ENCODE measurements at places on chromosomes 4 and X.

DNA sequence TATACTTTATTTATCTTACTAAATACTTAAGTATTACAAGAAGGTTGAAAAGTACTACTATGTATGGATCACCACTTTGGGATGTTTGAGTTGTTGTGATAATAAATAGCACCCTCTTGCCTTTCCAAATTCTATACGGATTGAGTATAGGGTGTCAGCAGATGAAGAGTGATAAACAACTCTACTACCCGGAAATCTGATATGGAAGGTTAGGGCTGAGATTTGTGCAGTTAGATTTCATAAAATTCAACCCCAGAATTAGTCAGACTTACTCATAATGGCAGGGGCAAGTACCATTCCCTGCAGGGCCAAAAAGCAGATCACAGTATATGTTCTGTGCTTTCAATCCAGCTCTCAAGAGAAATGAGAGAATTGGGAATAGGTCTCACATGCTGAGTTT, 1008.9 kb upstream of the PCDH7 start:
- DNase-seq = no peak

DNA sequence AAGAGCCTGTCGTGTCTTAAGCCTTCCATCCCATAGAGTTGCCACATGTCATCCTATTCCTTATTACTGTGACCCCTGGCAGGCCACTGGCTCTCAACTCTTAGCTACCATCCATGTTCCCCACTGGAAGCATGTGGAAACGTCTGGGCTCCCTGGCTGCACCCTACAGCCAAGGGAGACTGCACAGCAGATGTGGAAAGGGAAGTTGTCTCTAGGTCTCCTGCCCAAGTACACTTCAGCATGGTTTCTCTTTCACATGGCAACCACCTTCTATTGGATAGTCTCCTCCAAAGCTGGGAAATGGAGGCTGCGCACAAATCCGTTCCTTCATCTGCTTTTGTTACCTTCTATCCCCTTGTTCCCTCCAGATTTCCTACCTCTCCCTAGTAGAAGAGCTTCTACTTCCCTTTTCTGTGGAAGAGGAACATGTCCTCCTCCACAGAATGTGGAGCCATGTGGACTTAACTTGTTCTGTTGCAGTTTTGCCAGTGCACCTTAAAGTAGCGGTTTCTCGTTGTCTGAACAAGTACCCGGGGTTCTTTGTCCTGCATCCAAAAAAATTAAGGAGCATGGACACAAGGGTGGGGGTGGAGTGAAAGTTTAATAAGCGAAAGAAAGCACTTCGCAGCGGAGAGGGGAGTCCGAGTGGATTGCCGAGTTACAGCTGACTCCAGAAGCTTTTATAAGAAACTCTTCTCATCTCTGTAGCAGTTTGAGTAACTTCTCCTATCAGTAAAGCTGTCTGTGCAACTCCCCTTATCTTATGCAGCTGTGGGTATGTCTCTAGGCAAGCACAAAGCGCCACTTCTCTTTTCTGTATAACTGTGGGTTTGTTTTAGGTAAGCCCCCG, 52.5 kb downstream of the HMGB2 start:
- DNase-seq = no peak

- no peak for DNase-seq
These were observed 8.1 kb downstream of the HADH start for GRCh38 chr4:107997794-107998193.

DNA sequence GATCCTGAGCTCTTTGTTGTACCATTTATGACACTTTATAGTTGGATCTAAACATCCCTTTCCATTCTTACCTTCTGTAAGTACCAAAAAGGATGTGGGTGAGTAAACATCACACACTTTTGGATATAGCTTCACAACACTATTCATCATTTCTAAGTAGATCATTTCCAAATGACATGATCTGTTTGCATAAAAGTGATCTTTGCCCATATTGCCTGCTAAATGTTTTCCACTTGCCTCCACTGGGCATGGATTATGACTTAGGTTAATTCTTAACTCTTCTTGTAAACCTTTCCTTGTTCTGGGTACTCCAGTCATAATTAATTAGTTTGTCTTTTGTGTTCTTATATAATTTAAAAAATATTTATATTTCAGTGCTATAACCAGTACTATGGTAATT, 244.9 kb upstream of the AGA start:
- no peak for DNase-seq

GRCh38 chrX:19017271-19017670, 33.4 kb upstream of the PHKA2 start:
- DNase-seq = no peak

- DNase-seq = no peak
These were observed 187.0 kb downstream of the FBXO8 start for GRCh38 chr4:174096456-174096855.

DNA sequence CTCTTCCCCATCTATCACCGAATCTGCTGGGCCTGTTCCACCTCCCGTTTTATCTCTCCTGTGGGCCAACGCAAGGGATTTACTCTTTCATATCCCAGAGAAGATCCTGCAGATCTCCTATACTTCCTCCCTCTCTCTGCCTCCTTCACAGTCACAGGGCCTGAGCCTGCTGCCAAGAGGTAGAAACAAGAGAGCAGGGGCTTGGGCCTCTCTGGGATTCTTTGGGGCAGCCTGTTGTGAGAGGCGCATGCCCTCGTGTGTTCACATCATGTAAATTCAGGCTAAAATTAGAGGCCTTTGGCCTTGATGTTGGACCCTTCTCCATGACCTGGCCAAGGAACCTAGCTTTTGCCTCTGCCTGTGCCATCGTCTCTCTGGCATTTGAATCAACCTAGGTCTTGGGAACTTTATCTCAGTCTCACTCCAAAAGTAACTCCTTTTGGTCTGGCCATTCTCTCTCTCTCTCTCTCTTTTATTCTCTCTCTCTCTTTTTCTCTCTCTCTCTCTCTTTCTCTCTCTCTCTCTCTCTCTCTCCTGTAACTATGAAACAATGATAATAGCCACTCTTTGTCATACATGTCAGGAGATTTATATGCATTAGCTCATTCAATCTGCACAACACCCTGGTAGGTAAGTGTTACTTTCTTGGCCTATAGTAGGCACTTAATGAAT, 20.0 kb upstream of the EFNB1 start:
- no peak for DNase-seq

DNA sequence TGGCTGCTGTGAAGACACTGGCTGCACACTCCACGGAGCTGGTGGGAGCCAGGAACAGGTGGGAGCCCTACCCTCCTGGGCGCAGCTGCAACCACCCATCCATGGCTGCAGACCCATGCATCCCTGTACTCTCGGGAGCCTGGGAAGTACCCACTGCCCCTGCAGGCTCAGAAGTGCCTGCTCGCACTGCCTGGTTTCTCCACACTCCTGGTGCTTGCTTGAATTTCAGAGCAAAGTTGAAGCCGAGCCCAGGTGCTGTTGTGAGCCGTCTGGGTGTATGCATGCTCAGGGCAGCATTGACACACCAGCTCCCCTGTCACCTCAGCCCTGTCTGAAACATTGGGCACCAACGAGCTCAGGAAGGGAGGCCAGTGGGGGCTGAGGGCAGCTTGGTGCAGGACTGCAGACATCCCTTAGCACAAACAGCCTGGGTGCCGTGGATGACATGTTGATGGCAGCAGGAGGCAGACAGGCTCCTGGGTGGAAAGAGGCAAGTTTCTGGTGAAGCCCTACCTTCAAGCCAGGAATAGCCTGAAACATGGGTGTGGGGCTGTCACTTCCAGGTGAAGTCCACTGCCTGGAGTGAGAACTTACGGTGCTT, 585.9 kb downstream of the PCDH18 start:
- no peak for DNase-seq

- DNase-seq = no peak
These were observed 648 bp downstream of the GPC4 start for GRCh38 chrX:133414406-133415275.

DNA sequence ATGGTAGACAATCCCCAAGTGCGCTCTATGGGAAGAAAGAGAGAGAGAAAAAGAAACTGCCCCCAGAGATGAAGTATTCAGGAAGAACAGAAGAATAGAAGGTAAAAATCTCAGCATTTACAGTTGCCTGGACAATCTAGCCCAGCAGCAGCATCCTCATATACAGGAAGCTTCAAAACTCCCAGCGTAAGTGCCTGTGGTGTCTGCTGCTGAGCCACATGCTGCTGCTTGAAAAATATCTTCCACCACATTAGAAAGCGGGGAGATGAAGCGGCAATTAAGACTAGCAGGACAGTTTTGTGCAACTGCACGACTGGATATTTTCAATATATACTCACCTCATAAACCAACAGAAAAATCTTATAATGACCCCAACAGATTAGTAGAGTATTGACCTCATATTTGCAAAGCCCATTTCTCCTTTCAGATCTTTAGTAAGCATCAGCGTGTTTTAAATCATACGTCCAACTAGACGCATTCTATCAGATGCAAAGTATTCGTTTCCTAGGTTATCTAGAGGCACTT, 972.0 kb upstream of the TENM3 start:
- DNase-seq = no peak

DNA sequence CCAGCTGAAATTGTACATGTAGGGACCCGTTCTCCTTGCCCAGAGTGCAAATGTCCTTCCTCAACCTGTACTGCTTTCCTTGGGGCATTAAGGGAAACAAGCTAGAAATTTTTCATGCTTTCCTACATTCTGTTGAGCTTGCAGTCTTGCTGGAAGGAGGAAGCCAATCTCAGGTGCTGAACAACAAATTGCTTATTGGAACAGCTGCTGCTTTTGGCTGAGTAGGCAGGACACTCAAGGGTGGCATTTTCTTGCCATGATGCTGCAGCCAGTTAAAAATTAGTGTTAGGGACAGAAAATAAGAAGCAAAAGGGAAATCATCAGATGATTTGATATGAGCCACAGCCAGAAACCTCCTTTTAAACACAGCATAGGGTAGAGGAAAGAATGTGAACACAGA, 223.7 kb downstream of the QDPR start:
- no peak for DNase-seq

DNA sequence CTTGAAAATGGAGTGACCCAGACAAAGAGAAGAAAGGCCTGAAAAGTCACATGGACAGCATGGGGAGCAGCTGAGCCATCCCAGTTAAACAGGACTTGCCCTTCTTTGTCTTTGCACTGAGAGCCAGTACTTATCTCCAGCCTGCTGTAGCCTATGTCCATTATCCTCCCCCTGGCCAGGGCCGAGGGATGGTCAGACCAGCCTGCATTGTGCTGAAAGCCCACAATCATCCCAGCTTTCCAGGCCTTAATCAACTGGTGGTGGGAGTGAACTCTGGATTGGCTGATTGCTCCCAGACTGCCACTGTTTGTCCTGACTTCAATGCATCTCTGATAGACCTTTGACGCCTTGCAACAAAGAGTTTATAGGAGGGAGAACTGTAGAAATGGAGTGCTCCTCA, 453.1 kb downstream of the EPHA5 start:
- DNase-seq = no peak

DNA sequence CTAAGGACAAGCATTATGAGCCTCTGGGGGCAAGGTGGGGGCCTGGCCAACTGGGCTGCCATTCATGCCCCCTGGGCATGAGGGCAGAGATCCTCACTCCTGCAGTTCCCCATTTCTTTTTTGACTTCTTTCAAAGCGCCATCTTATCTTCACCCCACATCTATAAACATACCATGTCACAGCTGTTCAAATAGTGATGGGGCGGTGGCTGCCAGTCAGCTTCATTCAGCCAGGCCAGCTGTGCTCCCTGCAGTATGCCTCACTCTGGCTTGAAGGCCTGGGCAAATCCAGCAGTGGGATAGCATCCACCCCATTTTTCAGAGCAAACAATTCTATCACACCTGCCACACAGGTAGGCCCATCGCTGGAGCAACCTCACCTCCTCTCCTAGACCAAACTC, 85.5 kb downstream of the NHSL2 start:
- DNase-seq = no peak

GRCh38 chr4:40466789-40467188, 131.7 kb downstream of the CHRNA9 start:
- DNase-seq = no peak

DNA sequence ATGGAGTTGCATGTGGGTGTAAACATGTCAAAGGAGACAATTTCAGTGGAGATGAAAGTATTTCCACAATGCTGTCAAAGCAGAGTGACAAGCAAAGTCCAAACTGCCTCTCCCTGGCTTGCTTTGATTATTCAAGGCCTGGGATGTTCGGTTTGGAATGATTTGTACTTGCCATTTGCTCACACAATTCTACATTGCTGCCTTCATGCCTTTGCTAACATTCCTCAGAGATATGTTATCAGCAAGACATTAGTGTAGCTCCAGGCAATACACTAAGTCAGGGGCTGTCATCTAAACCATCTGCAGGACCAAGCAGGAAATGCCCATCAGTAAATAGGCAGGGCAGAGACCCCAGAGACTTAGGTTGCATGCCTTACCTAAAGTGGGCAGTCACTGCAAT, 79.6 kb upstream of the C1QTNF7 start:
- no peak for DNase-seq

GRCh38 chr4:113117358-113117702, 67.9 kb downstream of the ANK2 start:
- DNase-seq = no peak

DNA sequence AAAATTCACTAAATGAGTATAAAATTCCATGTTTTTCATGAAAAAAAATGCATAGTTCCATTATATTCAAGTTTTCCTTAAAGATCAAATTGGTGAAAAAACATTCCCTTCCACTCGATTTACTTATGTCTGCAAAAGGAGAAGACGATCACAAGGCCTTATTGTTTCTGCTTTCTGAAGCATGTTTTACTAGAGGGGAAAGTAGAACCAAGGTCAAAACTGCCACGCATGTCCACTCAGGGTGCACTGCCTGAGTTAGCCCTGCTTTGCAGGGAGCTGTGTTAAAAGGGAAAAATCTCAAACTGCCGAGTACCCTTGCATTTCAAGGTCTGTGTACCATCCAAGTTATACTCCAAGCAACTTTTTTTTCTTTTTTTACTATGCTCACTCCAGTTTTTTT, 57.2 kb downstream of the TRAPPC11 start:
- no peak for DNase-seq

DNA sequence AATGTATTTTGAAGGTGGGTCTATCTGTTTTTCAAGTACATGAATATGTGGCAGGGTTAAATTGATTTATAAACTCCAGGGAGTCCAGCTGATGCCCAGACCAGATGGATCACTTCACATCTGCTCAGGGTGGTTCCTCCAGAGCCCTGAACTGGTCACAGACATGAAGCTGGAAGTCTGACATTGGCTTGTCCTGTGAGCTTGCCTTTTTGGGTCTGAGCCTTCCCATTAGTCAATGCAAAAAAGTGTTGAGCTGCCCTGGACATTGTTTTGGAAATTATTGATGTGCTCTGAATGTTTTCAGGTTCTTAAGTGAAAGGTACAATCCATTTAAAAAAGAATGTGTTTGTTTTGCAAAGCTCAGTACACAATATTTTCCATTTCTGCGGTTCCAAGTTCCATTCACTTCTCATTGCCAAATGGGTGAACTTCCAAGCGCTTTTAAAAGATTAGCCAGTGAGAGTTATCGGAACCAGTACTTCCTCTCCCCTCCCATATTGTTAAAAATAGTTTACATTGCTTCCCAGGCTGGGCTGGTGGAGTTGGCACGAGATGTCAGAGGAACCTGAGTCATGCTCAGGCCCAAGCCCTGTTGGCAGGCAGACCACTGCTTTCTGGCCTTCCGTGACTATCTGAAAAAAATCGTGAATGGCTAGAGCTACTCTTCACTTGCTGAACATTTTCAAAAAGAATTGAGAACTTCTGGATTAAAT, 52.1 kb downstream of the PDGFRA start:
- no peak for DNase-seq

GRCh38 chr4:39657465-39657864, 18.8 kb upstream of the SMIM14 start:
- no peak for DNase-seq

GRCh38 chrX:63503541-63503940, 152.4 kb upstream of the SPIN4 start:
- no peak for DNase-seq

GRCh38 chrX:110294087-110294486, 23.8 kb downstream of the AMMECR1 start:
- DNase-seq = no peak

- no peak for DNase-seq
These were observed 46.9 kb downstream of the MTM1 start for GRCh38 chrX:150615356-150615755.
